Esophagus squamous epithelium (tissue), 5 donors: ENCODE measurements at places on chromosomes 1 and 21. TPM values are rescaled to one million over a fixed set of nuclear protein-coding genes. Genes with fewer than 3 reads are reported as not detected.
A peak's percentile ranks its signal among the peaks of the same experiment; 100 is the strongest.

The POTED gene
- total RNA-seq: not detected

The MROH7 gene
- total RNA-seq: 0.82 TPM

The KCNJ15 gene
- total RNA-seq: 16.0 TPM

The OVAAL gene
- total RNA-seq: not detected

The ARHGAP30 gene
- total RNA-seq: 4.9 TPM

The RCC1 gene
- 39.0 TPM for total RNA-seq

The MSH4 gene
- total RNA-seq: not detected

- DNase-seq: no peak
These were observed 37.1 kb upstream of the ADAM30 start for GRCh38 chr1:119933397-119933796.

DNA sequence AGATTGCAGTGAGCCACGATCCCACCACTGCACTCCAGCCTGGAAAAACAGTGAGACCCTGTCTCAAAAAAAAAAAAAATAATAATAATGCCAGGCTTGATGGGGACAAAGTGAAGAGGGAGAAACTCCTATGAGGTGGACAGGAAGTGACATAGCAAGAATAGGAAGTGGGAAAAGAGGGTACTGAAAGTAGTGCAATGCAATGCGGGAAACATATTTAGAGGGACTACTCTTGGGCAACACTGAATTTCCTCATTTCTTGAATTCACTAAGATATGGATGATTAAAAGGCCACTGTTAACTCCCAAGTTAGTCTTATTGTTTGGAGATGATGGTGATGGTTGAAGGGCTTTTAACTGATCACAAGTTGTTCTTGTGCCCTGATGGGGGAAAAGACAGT lies 21.6 kb upstream of the KCNA2 start:
- no peak for DNase-seq

GRCh38 chr1:244104309-244105060 lies 53.4 kb downstream of the ZBTB18 start:
- DNase-seq: no peak

DNA sequence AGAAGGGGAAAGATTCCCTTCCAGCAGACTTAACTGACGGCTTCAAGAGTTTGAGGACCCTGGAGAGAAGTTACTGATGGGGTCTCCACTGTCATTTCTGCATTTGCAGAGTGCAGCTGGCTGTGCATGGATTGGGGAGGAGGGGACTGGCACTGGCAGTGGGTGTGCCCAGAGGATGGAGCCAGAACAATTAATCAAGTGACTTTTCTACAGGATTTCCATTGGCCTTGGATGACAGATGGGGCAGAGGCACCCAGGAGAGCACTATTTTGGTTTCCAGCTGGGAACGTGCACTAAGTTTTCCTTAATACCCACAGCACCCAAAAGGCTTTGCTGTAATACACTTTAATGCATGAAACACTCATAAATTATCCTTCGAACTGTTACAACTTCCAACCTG lies 1.3 kb downstream of the NGF start:
- DNase-seq: no peak

- no peak for DNase-seq
These were observed 5.2 kb downstream of the MFAP2 start for GRCh38 chr1:16975211-16975610.

GRCh38 chr1:162562470-162562828 lies 927 bp downstream of the UAP1 start:
- no peak for DNase-seq

- DNase-seq: peak; percentile 45
These were observed 21.9 kb upstream of the PIK3CD start for GRCh38 chr1:9629445-9630201.
